ENCODE measurements at places on chromosomes 5 and 9. TPM values are rescaled to one million over a fixed set of nuclear protein-coding genes. Genes with fewer than 3 reads are reported as not detected.

Gene PCDHGB7
- total RNA-seq, result 6.7 TPM

Gene CCL28
- total RNA-seq, result 0.68 TPM

Gene LCN1
- total RNA-seq, result not detected

Gene MSH3
- total RNA-seq, result 4.4 TPM

Gene SGCD
- total RNA-seq, result 24.2 TPM

Gene UCK1
- total RNA-seq, result 22.5 TPM

Gene CYLC2
- total RNA-seq, result not detected

Gene TTC16
- total RNA-seq, result under 0.01 TPM

Gene PRUNE2
- total RNA-seq, result 7.7 TPM

Gene SPATA31C1
- not detected for total RNA-seq

Gene ANKRD31
- total RNA-seq, result 0.08 TPM

Gene ZNF462
- 15.3 TPM for total RNA-seq

Gene PCSK1
- 1.6 TPM for total RNA-seq

Gene SPATA9
- total RNA-seq, result 0.59 TPM

Gene CDKN2B
- total RNA-seq, result 11.2 TPM

All from smooth muscle cell of the coronary artery (primary cell).